ENCODE measurements at places on chromosomes 12 and 14. TPM values are rescaled to one million over a fixed set of nuclear protein-coding genes. Genes with fewer than 3 reads are reported as not detected.

DNA sequence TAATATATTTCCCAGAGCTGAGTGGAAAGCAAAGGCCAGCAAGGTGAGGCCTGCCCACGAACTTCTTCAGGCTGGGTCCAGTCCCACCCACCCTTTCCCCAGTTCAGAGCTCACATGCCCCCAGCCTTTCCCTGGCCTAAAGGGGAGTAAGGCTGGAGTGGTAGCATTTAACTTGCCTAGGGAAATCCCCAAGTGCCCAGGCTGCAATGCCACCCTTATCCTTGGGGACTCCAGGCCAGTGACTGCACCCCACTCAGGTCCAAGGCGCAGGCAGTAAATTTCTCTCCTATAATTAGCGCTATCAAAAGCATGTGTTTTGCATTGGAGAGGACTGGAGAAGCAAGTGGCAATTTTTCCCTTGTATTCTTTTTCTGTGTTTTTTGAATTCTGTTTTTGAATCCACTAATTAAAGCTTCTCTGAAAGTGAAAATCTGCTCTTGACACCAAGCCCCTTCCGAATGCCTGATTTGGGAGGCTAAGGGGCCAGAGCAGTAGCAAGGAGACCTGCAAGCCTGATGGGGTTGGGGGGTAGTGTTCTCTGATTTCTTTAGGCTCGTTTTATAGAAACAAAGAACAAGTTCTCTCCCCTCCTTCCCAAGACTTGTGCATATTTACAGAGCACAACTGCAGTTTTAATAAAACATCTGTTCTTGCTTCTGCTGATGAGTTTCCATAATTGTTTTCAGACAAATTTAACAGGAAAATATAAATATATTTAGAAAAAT is 3.5 kb upstream of the HOXC6 start:
- H3K27me3 ChIP-seq: no peaks in the 10 kb centered on the region
- peak overlapping the region; percentile 98 for H3K27ac ChIP-seq
- H3K36me3 ChIP-seq: no peaks in the 10 kb centered on the region
- H3K4me1 ChIP-seq: peaks cover 69% of the 10 kb centered on the region

- H3K4me1 ChIP-seq: no peaks in the 10 kb centered on the region
- no peak overlapping the region for H3K27ac ChIP-seq
- H3K27me3 ChIP-seq: no peaks in the 10 kb centered on the region
- DNase-seq: no peak
These were observed 326.1 kb downstream of the CACNA1C start for GRCh38 chr12:2378835-2379330.

DNA sequence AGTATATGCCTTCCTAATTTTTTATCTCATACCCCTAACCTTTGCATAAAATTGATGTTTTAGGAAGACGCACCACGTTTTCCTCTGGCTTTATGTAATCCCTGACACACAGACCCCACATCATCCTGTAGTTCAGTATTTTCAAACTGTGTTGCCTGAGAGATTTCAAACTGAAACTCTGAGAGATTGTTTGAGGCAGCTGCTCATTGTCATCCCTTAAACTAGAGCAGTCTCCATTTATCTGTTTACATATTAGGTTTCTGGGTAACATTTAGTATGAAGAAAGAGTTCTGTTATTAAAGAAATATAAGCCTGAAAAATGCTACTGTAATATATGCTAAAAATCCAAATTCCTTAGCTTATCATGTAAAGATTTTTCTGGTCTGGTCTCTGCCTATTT is 24.3 kb downstream of the MNAT1 start:
- no peaks in the 10 kb centered on the region for H3K36me3 ChIP-seq
- peak overlapping the region; percentile 72 for H3K27ac ChIP-seq
- H3K27me3 ChIP-seq: no peaks in the 10 kb centered on the region
- no peak overlapping the region for H3K4me3 ChIP-seq
- DNase-seq: no peak
- peaks cover 69% of the 10 kb centered on the region for H3K4me1 ChIP-seq

DNA sequence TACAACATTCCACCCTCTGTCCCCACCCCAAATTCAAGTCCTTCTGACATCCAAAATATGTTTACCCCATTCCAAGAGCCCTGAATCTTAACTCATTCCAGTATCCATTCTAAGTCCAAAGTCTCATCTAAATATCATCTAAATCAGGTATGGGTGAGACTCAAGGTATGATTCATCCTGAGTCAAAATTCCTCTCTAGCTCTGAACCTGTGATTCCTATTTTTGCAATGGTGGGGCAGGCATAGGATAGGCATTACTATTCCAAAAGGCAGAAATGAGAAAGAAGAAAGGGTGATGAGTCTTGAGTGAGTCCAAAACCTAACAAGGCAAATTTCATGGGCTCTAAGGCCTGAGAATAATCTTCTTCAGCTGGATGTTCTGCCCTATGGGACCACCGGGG is 140.3 kb upstream of the FAR2 start:
- no peaks in the 10 kb centered on the region for H3K27me3 ChIP-seq
- no peak overlapping the region for H3K27ac ChIP-seq
- no peaks in the 10 kb centered on the region for H3K4me1 ChIP-seq

DNA sequence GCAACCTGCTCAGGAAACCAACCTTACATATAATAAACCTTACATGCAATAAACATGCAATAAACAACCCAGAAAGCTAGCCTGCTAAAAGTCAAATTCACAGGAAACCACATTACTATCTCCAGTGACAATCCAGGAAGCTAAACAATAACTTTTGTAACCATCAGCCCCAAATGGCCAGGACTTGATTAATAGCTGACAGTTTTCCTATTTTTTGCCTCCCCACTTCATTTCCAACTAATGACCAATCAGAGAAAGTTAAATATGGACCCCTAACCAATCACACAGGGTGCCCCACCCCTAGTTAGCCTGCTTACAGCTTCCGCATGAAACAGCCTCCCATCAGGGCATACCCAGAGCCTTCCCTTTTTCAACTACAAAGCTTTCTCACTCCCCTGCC is 152.2 kb upstream of the LMNTD1 start:
- H3K27me3 ChIP-seq: no peaks in the 10 kb centered on the region
- no peaks in the 10 kb centered on the region for H3K36me3 ChIP-seq
- H3K4me1 ChIP-seq: no peaks in the 10 kb centered on the region
- no peak overlapping the region for H3K4me3 ChIP-seq
- H3K27ac ChIP-seq: no peak overlapping the region

DNA sequence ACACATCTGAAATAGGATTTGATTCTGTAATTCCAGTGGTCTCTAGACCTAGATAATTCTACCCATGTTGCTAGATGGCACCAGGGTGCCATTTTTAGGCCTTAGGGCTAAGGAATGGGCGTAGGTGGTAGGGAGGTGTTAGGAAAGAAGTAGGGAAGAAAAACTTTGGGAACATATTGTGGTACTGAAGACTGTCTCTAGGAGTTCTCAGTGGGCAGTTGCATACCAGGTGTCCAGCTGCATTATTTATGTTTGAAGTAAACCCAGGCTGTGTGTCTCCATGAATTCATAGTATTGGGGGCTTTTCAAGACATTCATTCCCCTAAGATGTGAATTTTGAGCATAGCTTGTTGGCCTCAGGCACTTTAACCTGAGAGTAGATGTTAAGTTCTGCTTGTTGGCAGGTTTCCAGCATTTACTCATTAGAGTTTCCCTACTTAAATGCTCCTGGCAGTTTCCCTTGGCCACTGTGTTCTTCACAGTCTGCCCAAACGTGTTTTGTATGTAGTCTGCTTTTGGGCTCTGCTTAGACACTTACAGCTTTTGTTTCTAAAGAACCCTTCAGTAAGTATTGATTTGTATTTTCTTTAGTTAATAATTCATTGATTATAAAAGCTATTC is 31.5 kb upstream of the CCT2 start:
- H3K27me3 ChIP-seq: no peaks in the 10 kb centered on the region
- H3K4me1 ChIP-seq: no peaks in the 10 kb centered on the region
- no peak overlapping the region for H3K4me3 ChIP-seq
- no peak for DNase-seq

DNA sequence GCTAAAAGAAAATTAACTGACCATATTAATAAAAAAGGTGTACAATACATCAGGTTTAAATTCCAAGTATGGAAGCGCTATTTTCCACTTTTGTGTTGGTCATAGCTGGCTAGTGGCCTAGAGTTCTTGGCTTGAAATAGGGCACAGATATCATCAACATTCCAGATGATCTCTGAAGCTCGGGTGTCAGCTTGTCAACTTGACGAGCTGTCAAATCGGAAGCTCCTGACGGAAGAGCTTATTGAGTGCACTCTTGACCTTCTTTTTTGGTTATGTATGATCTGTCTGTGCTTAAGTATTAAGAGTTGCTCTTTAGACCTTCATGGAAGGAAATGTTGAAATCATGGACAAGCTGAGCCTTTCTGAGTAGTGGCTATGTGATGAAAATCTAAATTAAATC is 177.9 kb downstream of the APAF1 start:
- H3K4me1 ChIP-seq: peaks cover 14% of the 10 kb centered on the region
- H3K27ac ChIP-seq: no peak overlapping the region
- DNase-seq: no peak
- no peak overlapping the region for H3K4me3 ChIP-seq

GRCh38 chr12:132622437-132623071 is 4.0 kb downstream of the P2RX2 start:
- no peak overlapping the region for H3K4me3 ChIP-seq
- H3K4me1 ChIP-seq: no peaks in the 10 kb centered on the region
- H3K27ac ChIP-seq: no peak overlapping the region
- peaks cover 13% of the 10 kb centered on the region for H3K36me3 ChIP-seq

DNA sequence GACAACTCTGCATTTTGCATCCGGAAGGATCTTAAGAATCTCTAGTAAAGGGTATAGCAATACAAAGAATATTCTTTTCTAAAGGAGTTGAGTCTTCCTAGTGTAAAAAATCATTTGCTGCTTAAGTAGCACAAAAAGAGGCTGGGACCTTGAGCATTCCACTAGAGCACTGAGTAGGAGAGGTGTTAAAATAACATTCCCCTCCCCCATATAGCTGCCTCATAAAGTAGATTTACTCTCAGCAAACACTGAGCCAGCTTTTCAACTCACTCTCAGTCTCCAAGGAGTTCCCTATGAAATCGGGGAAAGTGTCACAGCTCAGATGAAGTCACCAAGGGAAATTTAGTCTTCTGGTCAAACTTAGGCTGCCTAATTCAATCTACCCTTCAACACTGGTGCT is 592.7 kb downstream of the ETNK1 start:
- H3K27ac ChIP-seq: no peak overlapping the region
- no peak for DNase-seq
- no peaks in the 10 kb centered on the region for H3K36me3 ChIP-seq
- H3K4me1 ChIP-seq: no peaks in the 10 kb centered on the region
- no peaks in the 10 kb centered on the region for H3K27me3 ChIP-seq

GRCh38 chr14:49546766-49547165 is 39.4 kb downstream of the RPS29 start:
- H3K4me1 ChIP-seq: no peaks in the 10 kb centered on the region
- no peak for DNase-seq
- H3K27me3 ChIP-seq: no peaks in the 10 kb centered on the region
- H3K36me3 ChIP-seq: no peaks in the 10 kb centered on the region

DNA sequence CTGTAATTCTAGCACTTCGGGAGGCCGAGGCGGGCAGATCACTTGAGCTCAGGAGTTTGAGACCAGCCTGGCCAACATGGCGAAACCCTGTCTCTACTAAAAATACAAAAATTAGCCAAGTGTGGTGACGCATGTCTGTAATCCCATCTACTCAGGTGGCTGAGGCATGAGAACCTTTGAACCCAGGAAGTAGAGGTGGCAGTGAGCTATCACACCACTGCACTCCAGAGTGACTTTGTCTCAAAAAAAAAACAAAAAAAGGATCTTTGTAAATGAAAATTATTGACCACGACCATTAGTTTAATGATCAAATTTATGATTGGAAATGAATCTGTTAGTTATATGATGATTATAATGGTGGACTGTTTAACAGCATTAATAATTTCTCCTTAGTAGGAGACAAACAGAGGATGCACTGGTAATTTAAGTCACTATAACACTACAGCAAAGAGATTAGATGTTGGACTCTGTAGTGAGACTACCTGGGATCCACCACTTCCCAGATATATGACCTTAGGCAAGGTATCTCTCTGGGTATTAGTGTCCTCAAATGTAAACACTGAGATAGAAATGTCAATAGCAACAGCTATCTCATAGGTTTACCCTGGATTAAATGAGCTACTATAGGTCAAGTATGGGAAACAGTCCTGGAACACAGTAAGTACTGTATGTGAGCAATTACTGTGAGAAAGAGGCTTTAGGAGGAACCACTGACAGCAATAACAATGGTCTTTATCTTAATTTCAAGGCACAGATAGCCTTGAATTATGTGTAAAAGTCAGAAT is 214.7 kb downstream of the NOVA1 start:
- no peak overlapping the region for H3K4me3 ChIP-seq
- no peaks in the 10 kb centered on the region for H3K4me1 ChIP-seq
- DNase-seq: no peak

DNA sequence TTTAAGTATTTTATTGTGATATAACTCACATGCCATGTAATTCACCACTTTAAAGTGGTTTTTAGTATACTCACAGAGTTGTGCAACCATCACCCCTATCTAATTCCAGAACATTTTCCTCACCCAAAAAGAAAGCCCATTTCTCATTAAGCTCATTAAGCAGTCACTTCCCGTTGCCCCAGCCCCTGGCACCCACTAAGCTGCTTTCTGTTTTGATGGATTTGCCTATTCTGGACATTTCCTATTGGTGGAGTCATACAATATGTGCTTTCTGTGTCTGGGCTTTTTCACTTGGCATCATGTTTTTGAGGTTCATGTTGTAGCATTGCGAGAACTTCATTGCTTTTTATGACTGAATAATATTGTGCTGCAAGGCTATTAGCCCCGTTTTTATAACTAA is 66.0 kb downstream of the ARL6IP4 start:
- no peak overlapping the region for H3K27ac ChIP-seq
- H3K4me3 ChIP-seq: no peak overlapping the region
- DNase-seq: no peak

- H3K4me1 ChIP-seq: no peaks in the 10 kb centered on the region
- H3K27ac ChIP-seq: no peak overlapping the region
- no peak for DNase-seq
- no peaks in the 10 kb centered on the region for H3K36me3 ChIP-seq
- H3K27me3 ChIP-seq: no peaks in the 10 kb centered on the region
These were observed 192.1 kb upstream of the GARIN6 start for GRCh38 chr12:99455350-99456035.

DNA sequence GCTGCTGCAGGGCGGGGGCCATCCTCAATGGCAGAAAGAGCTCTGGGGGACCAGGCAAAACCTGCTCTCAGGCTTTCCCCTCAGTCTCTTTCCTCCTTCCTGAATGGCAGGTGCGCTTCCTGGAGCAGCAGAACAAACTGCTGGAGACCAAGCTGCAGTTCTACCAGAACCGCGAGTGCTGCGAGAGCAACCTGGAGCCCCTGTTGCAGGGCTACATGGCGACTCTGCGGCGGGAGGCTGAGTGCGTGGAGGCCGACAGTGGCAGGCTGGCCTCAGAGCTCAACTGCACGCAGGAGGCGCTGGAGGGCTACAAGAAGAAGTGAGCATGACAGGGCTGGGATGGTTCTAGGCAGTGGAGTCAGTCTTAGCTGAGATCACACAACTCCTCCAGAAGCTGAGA is 22.9 kb upstream of the KRT83 start:
- H3K27me3 ChIP-seq: no peaks in the 10 kb centered on the region
- no peaks in the 10 kb centered on the region for H3K36me3 ChIP-seq
- H3K4me1 ChIP-seq: no peaks in the 10 kb centered on the region
- H3K4me3 ChIP-seq: no peak overlapping the region
- no peak for DNase-seq
- H3K27ac ChIP-seq: no peak overlapping the region

CDH24 gene
- 1.7 TPM for total RNA-seq

LMNTD1 gene
- not detected for total RNA-seq

PHETA1 gene
- 15.3 TPM for total RNA-seq

CCDC88C gene
- total RNA-seq: 2.7 TPM

TC2N gene
- 6.7 TPM for total RNA-seq

CISTR gene
- not detected for total RNA-seq

NFE2 gene
- 0.64 TPM for total RNA-seq

BLTP3B gene
- 71.3 TPM for total RNA-seq

Data from gastrocnemius medialis (tissue), 4 donors.